ENCODE measurements at places on chromosomes 6 and 20. TPM values are rescaled to one million over a fixed set of nuclear protein-coding genes. Genes with fewer than 3 reads are reported as not detected.
A peak's percentile ranks its signal among the peaks of the same experiment; 100 is the strongest.

Gene RAET1L
- not detected for total RNA-seq

Gene PACRG
- total RNA-seq, result 0.96 TPM

Gene BCAS1
- total RNA-seq, result 4.3 TPM

DNA sequence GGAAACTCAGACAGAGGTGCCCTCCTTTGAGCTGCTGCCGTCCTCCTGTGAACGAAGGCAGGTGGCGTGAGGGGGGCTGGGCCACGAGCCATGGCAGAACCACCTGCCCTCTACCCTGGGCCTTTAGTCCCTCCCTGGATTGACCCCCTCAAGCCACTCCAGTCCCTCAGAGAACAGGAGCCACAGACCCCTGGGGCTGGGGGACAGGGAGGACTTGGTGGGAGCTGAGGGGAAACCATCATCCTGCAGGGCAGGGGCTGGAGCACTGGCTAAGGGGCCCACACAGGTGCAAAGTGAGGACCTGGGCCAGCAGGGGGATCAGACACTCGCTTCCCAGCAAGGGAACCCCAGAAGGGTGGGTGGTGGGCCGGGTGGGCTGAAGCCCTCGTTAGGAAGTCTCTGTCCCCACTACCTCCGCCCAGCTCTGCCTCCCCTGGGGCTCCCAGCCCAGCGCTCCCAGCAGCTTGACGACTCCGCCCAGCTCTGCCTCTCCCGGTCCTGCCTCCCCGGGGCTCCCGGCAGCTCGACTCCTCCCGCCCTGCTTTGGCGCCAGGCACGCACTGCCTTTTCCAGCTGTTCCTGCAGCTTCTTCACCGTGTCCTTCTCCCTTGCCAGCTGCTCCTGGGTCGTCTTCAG lies 44.4 kb downstream of the DSTN start:
- peak; percentile 82 for DNase-seq

Gene C20orf202
- total RNA-seq, result 1.2 TPM

Gene ADGRF4
- total RNA-seq, result 7.5 TPM

GRCh38 chr6:124190256-124190655 lies 386.6 kb downstream of the NKAIN2 start:
- peak; percentile 39 for DNase-seq

GRCh38 chr6:56862415-56863175 lies 92.3 kb upstream of the BEND6 start:
- DNase-seq, result no peak

Gene TNXB
- total RNA-seq, result 24.1 TPM

- no peak for DNase-seq
Measured at GRCh38 chr20:41608606-41609005, 9.6 kb downstream of the CHD6 start.

- peak; percentile 24 for DNase-seq
Measured at GRCh38 chr20:24735263-24735662, 213.8 kb upstream of the CST7 start.

- no peak for DNase-seq
Measured at GRCh38 chr6:116351101-116351500, 19.6 kb upstream of the DSE start.

Gene EFCAB8
- 0.96 TPM for total RNA-seq

Gene BPIFB4
- total RNA-seq, result not detected
